Stimulated activated CD8-positive, alpha-beta memory T cell treated with anti-CD3 and anti-CD28 coated beads, Interleukin-4, amount 100 ng/mL, for 4 hours (primary cell): ENCODE measurements at places on chromosomes 5 and 9.

- DNase-seq, result no peak
These were observed 4.1 kb upstream of the RNF130 start for GRCh38 chr5:180075703-180076102.

DNA sequence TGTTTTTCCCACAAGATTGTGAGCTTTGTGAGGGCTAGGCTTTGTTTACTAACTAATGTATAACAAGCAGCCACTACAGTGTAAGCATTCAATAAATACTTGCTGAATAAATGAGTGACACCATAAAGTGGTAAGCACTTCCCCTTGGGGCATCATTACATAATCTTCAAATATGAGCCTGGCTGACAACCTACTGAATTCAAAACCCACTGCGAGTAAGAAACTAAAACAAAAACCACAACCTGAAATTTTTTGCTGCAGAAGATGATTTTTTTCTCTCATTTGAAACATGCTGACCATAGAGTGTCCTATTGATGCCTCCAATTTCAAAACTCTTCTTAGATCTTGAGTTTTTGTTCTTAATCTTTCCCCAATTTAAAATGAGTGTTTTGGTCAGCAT lies 331.3 kb upstream of the CCNG1 start:
- DNase-seq, result no peak

DNA sequence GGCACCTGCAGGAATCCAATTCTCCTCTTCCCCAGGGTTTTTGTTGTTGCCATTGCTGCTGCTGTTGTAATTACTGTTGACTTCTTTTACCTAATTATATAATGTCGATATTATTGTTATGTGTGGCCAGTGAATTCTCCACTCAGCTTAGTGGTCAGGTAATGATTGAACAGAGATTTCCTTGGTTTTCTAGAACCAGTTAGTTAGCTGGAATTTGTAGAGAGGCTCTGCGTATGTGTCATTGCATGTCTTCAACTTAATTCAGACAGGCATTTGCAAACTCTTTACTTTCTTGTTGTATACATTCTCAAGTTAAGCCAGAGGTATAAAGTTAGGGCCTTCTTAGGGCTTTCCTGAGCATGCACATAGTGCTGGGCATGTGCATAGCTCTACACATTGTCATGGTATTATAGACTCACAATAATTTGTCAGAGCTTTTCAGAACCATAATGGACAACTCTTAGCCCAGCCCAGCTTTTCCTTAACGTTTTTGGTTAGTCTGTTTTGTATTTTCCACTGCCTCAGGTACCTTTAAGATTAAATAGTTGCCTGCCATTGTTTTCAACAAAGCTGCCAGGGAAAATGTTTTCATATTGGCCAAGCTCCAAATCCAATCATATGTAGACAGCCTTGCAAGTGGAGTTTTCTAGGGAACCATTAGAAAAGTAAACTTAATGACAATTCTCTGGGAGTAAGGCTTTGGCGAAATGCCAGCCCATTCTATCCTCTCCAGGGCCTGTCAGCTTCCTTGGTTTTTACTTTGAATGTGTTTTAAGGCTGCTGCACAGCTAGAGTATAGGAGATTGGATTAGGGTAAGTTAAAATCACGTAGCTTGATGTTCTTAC lies 68.1 kb downstream of the UBE2R2 start:
- no peak for DNase-seq

- DNase-seq, result no peak
These were observed 36.4 kb upstream of the DAB2 start for GRCh38 chr5:39461007-39461682.

DNA sequence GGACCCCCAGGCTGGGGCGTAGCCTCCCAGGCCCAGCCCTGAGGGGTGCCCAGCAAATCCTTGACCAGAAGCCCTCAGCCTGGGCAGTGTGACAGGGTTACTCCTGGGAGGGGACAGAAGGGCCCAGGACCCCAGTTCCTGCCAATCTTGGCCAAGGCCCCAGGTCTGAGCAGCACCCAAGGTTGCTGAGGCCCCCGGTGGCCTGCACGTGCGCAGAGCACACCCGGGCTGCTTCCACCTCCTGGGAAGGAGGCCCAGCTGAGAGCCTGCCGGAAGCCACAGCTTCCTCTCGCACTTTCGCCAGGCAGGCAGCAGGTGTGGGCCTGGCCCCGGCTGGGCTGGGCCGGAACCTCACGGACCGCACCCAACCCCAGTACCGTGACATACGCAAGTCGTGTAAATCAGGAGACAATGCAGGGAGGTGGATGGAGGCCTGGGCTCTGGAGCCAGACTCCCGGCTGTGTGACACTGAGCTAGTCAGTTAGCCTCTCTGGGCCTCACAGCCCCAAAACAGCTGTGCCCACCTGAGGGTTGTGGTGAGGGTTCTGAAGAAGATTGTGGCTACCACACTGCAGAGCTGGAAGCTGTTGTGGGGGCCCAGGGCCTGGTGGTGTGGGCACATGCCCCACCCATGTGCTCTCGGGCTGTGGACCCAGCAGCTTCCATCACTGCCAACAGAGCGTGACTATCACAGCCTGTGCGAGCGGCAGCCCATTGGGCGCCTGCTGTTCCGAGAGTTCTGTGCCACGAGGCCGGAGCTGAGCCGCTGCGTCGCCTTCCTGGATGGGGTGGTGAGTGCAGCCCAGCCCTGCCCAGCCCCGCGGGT lies 5.1 kb downstream of the GRK6 start:
- DNase-seq, result peak; percentile 48

DNA sequence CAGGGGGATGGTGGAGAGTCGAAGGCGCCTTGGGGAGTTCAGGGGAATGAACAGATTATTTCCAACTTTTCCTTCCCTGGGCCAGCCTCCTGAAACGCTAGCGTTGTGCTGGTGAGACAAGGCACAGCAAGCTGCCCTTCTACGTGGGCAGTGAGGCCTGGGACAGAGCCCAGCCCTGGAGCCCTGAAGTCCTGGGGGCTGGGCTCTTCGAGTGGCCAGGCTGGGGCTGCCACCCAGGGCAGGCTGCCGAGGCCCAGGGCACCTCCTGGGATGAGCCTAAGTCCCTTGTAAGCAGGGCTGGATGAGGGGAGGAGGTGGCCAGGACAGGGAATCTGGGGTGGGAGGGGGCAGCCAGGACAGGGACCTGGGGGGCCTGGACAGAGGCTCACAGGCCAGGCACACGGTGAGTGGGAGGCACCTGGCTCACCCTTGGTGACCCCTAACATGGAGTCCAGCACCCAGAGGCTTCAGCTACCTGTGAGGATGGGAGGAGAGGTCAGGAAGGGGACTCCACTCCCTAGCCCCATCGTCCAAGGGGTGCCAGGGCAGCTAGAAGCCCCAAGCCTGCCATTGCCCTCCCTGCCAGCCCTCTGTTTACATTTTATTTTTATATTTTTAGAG lies 1.3 kb upstream of the LCN12 start:
- DNase-seq, result no peak

DNA sequence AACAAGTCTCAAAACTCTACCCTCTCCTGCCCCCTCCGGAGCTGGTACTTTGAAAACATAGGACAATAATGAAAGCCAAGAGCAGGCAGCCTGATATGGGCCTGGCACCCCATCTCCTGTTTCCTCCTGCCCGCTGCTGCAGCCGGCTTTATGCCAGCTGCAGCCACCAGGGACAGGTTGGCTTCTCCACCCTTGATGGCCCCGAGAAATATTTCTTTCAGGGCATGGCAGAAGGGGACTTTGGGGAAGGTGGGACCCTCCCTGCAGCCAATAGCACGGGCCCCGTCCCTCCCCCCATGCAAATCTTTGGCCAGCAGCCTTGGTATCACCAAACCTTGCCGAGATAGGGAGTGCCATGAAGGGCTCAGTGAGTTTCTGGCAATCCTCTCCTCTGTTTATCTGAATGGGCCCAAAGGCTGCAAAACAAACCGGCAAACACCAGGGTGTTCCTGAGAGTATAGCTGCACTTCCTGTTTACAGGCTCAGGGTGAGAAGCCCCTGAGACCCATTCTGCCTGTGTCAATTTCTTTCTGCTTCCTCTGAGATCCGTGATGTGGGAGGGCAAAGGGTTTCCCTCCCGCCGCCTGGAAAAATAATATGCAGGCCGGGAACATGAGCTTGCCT lies 73.4 kb upstream of the BOD1 start:
- no peak for DNase-seq

DNA sequence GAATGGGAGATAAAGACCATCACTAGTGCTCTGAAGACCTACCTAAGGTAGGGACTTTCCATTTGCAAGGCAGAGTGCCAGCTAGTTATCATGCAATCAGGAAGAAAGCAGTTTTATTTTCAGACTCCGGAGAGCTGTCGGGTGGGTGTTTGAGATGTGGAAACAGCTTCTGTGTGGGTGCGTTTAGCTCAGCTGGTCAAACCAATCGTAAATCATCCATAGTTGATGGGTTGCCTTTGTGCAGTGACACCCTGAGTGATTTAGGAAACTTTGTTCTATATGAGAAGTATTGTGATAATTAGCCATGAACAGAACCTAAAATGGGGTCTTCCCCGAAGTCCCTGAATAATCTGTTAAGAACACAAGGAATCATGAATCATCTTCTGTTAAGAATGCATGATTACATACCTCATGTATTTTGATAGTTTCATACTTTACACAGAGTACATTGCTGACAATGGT lies 284.3 kb downstream of the ARHGAP26 start:
- DNase-seq, result no peak

GRCh38 chr5:103371046-103371607 lies 112.6 kb downstream of the MACIR start:
- no peak for DNase-seq

DNA sequence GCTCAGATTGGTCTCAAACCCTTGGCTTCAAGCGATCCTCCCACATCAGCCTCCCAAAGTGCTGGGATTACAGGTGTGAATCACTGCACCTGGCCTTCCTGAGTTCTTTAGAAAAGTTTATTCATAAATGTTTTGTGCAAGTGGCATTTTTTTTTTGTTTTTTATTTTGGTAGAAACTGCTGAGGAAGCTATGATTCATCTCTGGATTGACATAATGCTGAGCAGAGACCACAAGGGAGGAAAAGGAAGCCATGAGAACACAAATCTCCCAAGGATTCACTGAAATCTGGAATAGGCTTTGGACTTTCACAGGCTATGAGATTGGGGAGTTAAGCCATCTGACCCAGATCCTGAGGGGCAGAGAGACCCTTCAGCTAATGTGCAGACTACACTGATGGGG lies 3.4 kb upstream of the SLC46A2 start:
- no peak for DNase-seq

GRCh38 chr9:133127340-133127981 lies 6.4 kb upstream of the RALGDS start:
- no peak for DNase-seq

GRCh38 chr5:77643654-77644370 lies 5.3 kb upstream of the OTP start:
- no peak for DNase-seq
